ENCODE measurements at places on chromosomes 7 and 10.

DNA sequence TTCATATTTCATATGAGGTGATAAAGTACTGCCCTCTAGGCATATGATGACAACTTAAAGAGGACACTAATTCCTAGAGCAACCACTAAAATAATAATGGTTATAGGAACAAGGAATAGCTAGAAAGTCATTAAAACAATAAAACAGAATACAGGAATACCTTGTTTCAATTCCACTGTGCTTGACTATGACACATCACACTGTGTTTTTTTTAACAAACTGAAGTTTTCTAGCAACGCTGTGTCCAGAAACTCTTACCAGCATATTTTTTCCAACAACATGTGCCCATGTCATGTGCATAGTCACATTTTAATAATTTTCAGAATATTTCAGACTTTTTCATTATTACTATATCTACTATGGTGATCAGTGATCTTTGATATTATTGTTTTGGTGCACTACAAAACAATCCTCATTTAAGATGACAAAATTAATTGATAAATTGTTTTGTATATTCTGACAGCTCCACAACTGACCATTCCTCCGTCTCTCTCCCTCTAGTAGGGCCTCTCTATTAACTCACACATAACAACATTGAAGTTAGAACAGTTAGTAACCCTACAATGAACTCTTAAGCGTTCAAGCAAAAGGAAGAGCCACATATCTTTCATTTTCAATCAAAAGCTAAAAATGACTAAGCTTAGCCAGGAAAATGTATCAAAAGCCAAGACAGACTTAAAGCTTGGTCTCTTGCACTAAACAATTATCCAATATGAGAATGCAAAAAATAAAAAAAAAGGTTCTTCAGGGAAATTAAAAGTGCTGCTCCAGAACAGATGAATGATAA lies 85.8 kb downstream of the SNX13 start:
- no peaks in the 10 kb centered on the region for H3K4me1 ChIP-seq
- H3K4me3 ChIP-seq = no peak overlapping the region
- peaks cover 19% of the 10 kb centered on the region for H3K36me3 ChIP-seq
- H3K27me3 ChIP-seq = no peaks in the 10 kb centered on the region

DNA sequence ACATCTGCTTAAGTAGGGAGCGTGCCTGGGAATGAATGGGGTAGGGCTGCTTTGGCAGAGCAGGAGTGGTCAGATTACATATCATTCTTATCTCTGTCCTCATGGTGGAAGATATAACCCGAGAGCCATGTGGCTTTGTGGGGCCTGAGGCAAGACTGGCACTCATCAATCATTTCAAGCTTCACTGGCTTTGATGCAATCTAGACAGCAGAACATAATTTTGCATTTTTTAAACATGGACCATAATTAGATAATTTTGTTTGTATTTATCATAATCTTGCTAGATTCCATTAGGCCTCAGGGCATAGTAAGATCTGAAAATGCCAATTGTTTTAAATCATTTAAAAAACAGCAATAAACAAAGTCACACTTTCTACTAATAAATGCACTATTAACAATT lies 480.3 kb downstream of the NXPH1 start:
- no peak overlapping the region for H3K27ac ChIP-seq
- H3K27me3 ChIP-seq = no peaks in the 10 kb centered on the region
- no peak overlapping the region for H3K4me3 ChIP-seq
- DNase-seq = no peak
- no peaks in the 10 kb centered on the region for H3K36me3 ChIP-seq

- no peaks in the 10 kb centered on the region for H3K4me1 ChIP-seq
- H3K27ac ChIP-seq = no peak overlapping the region
- H3K27me3 ChIP-seq = no peaks in the 10 kb centered on the region
- no peak for DNase-seq
- no peak overlapping the region for H3K4me3 ChIP-seq
Measured at GRCh38 chr7:123242467-123243092, 42.8 kb upstream of the SLC13A1 start.

DNA sequence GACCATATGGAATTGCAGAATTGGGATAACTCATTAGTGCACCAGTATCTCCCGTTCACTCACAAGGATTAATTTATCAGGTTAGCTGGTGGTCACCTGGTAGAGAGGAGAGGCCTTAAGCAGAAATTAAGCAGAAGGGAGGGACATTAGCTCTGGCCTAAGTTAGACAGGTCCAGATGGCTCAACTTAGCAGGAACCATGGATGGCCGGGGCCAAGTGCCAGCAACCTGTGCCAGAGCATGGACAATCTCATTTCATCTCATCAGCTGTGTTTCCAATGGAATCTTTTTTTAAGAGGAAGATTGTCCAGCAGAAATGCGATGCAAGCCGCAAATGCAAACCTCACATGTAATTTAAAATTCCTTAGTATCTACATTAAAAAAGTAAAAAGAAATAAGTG lies 82.2 kb downstream of the JCAD start:
- H3K36me3 ChIP-seq = peaks cover 2% of the 10 kb centered on the region
- H3K4me1 ChIP-seq = no peaks in the 10 kb centered on the region
- DNase-seq = no peak
- no peak overlapping the region for H3K4me3 ChIP-seq
- H3K27me3 ChIP-seq = no peaks in the 10 kb centered on the region

GRCh38 chr10:124997306-124997705 lies 55.4 kb downstream of the ZRANB1 start:
- H3K27ac ChIP-seq = no peak overlapping the region
- H3K36me3 ChIP-seq = peaks cover 85% of the 10 kb centered on the region
- no peak overlapping the region for H3K4me3 ChIP-seq
- DNase-seq = no peak
- H3K4me1 ChIP-seq = no peaks in the 10 kb centered on the region
